ENCODE measurements at places on chromosomes 7 and 10. TPM values are rescaled to one million over a fixed set of nuclear protein-coding genes. Genes with fewer than 3 reads are reported as not detected.
A peak's percentile ranks its signal among the peaks of the same experiment; 100 is the strongest.

DNA sequence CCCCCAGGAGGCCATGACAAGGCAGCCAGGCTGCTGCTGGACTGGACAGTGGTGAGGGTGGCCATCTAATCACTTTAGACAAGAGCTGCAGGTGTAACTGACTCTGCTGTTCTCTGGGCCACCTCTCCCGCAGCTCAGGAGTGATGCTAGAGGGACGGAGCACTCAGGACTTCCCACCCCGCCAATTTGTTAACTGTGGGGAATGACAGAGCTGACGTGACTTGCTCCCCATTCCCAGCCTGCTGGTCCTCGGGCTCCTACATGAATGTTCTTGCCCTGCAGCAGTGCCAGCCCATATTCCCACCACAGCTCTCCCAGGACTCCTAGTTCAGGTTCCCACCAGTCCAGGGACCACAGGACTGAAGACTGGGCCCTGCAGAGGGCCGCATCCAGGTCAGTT is 16.7 kb upstream of the NPFFR1 start:
- no peak for DNase-seq

DNA sequence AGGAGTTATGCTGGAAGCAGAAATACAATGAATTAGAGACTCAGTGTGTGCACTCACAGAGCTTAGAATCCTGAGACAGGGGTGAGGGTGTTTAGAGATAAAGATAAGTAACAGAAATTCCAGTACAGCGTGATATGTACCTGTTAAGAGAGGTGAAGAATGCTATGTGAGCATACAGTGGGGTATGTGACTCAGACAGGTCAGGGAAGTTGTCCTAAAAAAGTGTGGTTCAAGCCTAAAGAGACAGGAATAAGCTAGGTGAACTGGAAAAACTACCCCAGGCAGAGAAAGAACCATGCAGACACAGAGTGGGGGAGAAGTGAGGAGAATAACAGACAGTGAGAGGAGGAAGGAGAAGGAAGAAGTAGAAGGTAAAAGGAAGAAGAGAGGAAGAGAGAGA is 8.6 kb downstream of the SMIM30 start:
- no peak for DNase-seq

DNA sequence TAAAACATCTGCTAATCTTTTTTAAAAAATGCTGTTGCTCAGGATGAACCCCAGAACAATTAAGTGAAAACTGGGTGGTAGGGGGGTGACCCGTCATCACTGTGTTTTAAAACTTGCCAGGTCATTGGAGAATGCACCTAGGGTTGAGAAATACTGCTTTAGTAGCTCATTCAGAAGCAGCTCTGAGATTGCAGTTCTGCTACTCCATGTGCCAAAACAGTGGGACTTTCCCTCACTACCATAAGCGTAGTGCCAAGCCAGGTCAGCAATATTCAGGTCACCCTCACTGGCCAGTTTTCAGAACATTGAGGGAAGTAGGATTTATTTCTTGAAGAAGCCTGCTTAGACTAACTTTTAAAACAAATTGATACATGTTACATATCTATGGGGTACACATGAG is 5.2 kb downstream of the STEAP2 start:
- DNase-seq, result no peak

DNA sequence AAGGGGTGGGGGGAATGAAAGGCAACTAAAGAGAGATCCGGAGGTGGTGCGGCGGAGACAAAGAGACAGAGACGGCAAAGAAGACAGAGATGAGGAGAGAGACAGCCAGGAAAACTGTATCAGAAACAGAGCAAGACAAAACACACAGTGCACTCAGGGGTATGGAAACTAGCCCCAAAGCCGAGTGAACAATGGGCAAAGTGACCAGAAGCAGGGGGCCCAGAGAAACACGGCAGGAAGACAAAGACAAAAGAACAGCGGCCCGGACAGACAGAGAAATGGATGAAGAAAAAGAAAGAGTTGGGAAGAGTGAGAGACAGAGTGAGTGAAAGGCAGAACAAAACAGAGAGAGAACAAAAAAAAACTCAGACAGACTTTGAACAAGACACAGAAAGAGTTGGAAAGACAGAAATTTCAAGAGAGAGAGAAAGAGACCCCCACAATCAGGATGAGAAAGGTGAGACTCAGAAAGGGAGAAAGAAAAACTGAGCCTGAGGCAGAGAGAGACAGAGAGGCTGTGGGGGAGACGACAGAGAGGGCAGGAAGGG is 60.6 kb upstream of the PAX2 start:
- no peak for DNase-seq

GRCh38 chr10:102859911-102860310 is 5.9 kb downstream of the BORCS7 start:
- DNase-seq, result no peak

GRCh38 chr10:26679588-26679987 is 17.9 kb upstream of the PDSS1 start:
- DNase-seq, result no peak

GRCh38 chr10:71025535-71025934 is 137.2 kb upstream of the PCBD1 start:
- DNase-seq, result peak; percentile 26

- DNase-seq, result no peak
Measured at GRCh38 chr7:138964624-138965436, 16.4 kb downstream of the KIAA1549 start.

DNA sequence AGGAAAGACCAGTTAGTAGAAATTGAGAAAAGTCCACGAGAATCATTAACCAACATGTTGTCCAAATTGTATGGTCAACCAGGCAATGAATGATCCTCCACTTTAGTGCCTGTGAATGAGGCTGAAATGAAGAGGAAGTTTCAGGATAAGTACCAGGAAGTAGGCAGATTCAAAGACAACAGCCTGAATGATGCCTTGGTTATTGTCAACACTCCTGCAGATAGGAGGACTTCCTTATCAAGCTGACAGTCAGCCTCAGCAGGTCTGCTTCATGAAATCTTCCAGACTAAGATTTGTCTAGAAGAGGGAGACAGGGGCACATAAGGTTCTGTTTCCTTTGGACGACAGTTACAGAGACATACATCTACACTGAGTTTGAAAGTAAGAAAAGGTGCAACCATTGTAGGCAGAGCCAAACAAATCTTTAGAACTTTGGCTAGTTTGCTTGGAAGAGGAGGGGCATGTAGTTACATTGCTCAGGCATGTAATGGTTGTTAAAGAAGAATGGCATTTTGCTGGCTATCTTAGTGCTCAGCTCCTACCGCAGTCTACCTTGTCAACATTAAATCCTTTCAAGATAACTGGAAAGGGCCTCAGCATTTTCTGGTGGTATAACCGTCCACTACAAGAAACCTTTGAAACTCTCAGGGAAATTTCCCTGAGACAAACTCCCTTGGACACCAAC is 81.4 kb downstream of the ABI1 start:
- DNase-seq, result peak; percentile 23

DNA sequence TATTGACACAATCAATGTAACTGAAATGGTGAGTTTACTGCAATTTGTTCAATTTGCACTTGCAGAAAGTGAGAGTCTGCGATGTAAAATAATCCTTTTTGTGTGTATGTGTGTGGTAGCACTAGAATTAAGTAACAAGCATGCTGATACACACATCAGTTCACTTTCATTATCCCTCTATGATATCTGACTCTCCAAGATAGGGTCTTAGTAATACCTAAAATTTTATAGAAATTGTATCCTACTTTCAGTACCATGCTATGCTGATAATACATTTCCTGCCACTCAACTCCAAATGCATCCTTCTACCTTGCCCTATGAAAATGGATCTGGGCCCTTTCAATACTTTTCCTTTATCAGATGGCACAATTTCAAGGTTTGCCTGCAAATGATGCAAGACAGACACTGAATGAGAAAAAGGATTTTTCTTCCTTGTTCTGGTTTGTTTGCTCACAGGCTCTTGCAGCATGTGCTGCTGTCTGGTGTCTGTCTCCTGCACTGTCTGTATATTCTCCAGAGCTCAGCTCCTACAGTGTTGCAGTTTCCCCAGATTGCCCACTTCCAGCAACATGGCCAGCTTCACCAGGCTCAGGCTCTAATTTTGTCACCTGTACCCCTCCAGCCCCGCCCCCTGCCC is 297.9 kb upstream of the HGF start:
- DNase-seq, result no peak

TFEC gene
- polyA plus RNA-seq, result 11.8 TPM

CYP3A7 gene
- polyA plus RNA-seq, result 311 TPM

PRLHR gene
- not detected for polyA plus RNA-seq

All from hepatocyte (in vitro differentiated cells).